ENCODE measurements at places on chromosomes 5 and 9.

DNA sequence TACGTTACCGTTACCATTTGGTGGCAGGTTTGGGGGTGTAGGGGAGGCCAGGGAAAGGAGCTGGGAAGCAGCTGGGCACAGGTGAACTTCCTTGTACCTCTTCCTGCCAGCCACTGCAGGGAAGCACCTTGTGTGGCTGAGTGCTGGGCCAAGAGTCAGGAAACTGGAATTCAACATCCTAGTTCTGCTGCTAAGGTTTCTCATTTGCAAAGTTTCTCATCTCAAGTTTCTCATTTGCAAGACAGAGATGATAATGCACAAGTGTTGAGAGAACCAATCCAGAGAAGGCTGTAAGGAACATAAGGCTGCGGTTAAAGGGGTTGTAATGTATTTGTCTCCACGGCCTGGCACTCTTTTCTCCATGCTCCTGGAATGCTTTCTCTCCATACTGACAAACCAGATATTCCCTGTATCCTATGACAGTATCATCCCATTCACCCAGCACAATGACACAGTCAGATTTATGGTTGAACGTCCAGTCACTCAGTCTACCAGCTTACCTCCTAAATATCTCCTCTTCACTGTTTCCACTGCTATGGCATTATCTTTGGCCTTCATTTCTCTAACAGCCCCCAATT, 33.6 kb upstream of the LARP1 start:
- no peak for DNase-seq

GRCh38 chr5:169142264-169142970, 158.5 kb downstream of the SLIT3 start:
- DNase-seq = no peak

DNA sequence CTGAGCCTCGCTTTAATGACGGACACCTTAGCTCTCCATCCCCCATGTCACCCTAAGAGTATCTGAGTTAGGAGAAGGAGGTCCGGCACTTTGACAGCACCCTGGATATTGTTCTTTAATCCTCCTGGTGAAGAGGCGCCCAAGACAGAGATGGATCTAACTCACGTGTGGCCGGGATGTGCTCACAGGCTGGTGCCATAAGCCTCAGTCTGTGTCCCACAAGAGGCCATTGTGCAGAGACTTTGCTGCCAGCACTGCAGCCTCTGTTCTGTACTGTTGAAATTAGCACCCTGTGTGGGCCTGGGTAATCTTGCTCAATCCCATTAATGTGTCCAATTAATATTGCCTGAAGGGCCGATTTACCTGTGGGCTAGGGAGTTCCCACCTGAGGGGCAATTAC, 37.7 kb downstream of the NXNL2 start:
- DNase-seq = no peak

GRCh38 chr5:1564182-1564748, 40.5 kb upstream of the LPCAT1 start:
- DNase-seq = peak; percentile 97

DNA sequence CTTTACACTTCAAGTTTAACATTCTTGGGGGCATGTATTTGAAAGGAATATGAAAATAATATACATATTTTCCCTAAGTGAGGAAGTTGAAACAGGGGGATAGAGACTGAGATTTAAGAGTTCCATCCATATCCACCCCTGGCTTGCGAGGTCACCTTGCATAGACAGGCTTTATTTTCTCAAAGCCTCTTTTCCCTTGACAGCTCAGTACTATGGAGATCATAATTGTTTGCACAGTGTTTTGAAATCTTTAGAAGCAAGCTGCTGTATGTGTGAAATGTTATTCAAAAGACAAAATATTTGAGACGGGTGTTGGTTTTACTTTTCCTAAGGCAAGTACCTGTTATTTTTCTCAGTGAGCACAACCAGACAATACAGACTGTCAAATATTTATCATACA, 163.1 kb downstream of the LRRC70 start:
- no peak for DNase-seq

Data from inflammatory macrophage treated with lipopolysaccharide for 4 hours (primary cell).